ENCODE measurements at places on chromosomes 3 and 15. TPM values are rescaled to one million over a fixed set of nuclear protein-coding genes. Genes with fewer than 3 reads are reported as not detected.

Gene SLC22A14
- total RNA-seq, result 0.64 TPM

Gene TRANK1
- total RNA-seq, result 4.7 TPM

Gene GOLGA8M
- 1.6 TPM for total RNA-seq

Gene ZNF280D
- total RNA-seq, result 30.5 TPM

Gene CRTAP
- total RNA-seq, result 182 TPM

Gene CSTA
- total RNA-seq, result 145 TPM

Gene GOLGA8G
- 0.09 TPM for total RNA-seq

Gene IL5RA
- total RNA-seq, result not detected

Gene ZIC1
- not detected for total RNA-seq

Gene MORC1
- total RNA-seq, result not detected

Gene PPP1R14D
- total RNA-seq, result not detected

Gene ATRIP
- 9.1 TPM for total RNA-seq

Gene ST3GAL6
- 1.5 TPM for total RNA-seq

Gene NR2E3
- total RNA-seq, result 0.56 TPM

Gene EOMES
- total RNA-seq, result 1.3 TPM

Gene TPM1
- 70.4 TPM for total RNA-seq

Gene CRBN
- 23.0 TPM for total RNA-seq

Gene SLC12A1
- not detected for total RNA-seq

Gene ACVR2B
- 3.6 TPM for total RNA-seq

Gene PLA1A
- total RNA-seq, result not detected

Gene XYLB
- 4.4 TPM for total RNA-seq

Gene MCF2L2
- total RNA-seq, result 2.6 TPM

Gene LRRN1
- total RNA-seq, result 1.2 TPM

Gene SH3BP5
- 8.4 TPM for total RNA-seq

Gene PDE12
- total RNA-seq, result 23.1 TPM

Gene CSPG5
- 0.71 TPM for total RNA-seq

Gene CPEB1
- total RNA-seq, result not detected

Gene AADACL2
- not detected for total RNA-seq

Gene ATP13A5
- total RNA-seq, result not detected

Measured in MCF 10A (cell line).